Glomerular endothelial cell (primary cell): ENCODE measurements at places on chromosomes 5 and 9. TPM values are rescaled to one million over a fixed set of nuclear protein-coding genes. Genes with fewer than 3 reads are reported as not detected.
A peak's percentile ranks its signal among the peaks of the same experiment; 100 is the strongest.

DNA sequence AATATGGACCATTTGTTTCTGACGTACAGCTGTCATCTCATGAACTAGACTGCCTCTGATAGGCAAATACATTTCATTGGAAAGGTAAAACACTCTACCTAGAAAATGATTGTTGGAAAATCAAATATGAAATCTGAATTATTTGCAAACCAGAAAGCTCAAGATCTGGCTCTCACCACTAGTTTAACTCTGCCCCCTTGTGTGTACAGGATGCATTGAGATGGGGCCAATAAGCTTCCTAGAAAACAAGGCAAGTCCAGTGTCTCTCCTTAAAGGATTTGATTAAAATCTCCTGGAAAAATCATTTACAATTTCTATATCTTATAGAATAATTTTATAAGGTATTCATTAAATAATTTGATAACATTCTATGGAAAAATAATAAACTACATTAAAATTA lies 311.9 kb upstream of the ANKH start:
- DNase-seq, result no peak

- DNase-seq, result no peak
Observed at GRCh38 chr9:89493671-89494070, 4.2 kb downstream of the SEMA4D start.

- DNase-seq, result no peak
Observed at GRCh38 chr5:1180841-1181271, 20.5 kb upstream of the SLC6A19 start.

- no peak for DNase-seq
Observed at GRCh38 chr5:105350486-105351140, 1788.0 kb upstream of the NUDT12 start.

- DNase-seq, result no peak
Observed at GRCh38 chr5:16952968-16953671, 17.0 kb upstream of the MYO10 start.

The PCDHB16 gene
- total RNA-seq, result 0.05 and 1.1 TPM in 2 replicates

GRCh38 chr5:122702524-122702875 lies 72.4 kb upstream of the SNX2 start:
- no peak for DNase-seq

DNA sequence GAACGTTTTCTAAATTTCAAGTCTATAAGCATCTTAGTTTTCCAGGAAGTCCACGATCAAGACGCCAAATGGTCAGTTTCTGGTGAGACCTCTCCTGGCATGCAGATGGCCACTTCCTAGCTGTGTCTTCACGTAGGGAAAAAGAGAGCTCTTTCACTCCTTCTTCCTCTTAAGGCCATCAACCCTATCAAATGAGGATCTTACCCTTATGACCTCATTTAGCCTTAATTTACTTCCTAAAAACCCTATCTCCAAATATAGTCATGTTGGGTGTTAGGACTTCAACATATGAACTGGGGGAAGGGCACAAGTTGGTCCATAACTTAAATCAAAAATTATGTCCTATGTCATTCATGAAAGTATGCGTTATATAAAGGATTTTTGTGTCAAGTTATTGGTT lies 229.5 kb downstream of the ARL15 start:
- DNase-seq, result no peak

The PCDHB8 gene
- total RNA-seq, result 0.34 and 0.88 TPM in 2 replicates

The THOC3 gene
- total RNA-seq, result 56.9 and 60.3 TPM in 2 replicates

The GRPEL2 gene
- total RNA-seq, result 16.6 and 51.3 TPM in 2 replicates

The UBAP2 gene
- 31.6 and 35.2 TPM in 2 replicates for total RNA-seq

GRCh38 chr5:134584662-134585061 lies 48.0 kb downstream of the SAR1B start:
- no peak for DNase-seq

GRCh38 chr5:80128141-80128540 lies 93.0 kb downstream of the THBS4 start:
- no peak for DNase-seq

DNA sequence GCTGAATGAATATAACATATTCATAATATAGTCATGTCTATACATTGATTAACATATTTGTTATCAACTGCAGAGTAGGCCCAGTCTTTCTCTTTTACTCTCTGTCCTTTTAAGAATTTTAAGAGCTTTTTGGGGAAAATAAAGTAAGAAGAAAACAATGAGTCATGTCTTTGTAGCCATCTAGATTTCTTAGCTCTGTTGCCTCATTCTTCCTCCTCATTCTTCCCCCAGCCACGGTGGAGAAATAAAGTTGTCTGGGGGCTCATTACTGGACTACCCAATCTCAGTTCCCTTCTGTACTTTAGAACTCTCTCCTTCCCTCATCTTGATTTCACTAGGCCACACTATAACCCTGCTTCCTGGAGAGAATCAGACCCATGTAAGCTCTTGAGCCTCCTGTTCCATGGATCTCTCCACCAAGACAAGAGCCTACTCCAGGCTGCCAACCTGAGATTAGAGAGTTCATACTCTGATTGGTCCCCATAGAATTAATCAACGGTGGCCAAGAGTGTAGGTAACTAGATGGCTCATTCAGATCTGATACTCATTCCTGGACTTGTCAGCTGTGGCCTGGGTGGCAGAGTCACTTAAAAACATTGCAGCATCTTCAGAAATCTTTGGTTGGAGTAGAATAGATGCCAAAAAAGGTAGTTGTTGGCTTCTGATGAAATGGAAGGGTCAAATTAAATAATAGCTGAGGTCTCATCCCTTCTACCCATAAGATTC lies 44.2 kb downstream of the ITGA1 start:
- no peak for DNase-seq

The NMUR2 gene
- 0.87 TPM in 1 of 2 replicates, not detected in the other for total RNA-seq

The EIF4E1B gene
- 0.06 TPM in 1 of 2 replicates, not detected in the other for total RNA-seq

DNA sequence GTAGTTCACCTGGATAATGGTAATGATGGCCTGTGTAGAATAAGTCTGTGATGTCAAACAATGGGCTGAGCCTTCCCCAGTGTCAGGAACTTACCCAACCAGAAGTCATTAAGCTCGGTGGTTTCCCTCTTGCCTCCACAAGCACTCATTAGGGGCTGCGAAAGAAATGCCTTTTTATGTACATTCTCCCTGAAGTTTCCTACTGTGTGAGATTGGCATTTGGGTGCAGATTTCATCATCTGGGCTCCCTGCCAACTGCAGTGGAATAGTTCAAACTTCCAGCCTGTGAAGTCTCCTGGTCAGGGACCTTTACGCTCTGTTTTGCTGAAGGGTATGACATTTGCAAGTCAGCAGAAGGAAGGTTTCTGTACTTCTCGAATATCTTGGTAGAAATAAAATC lies 41.6 kb upstream of the TMEM215 start:
- no peak for DNase-seq

The LCN1 gene
- total RNA-seq, result not detected in 2 replicates

The UHRF2 gene
- 46.5 and 65.6 TPM in 2 replicates for total RNA-seq

The SPINK5 gene
- 0.12 and 3.2 TPM in 2 replicates for total RNA-seq

The SOWAHA gene
- not detected in 2 replicates for total RNA-seq

The CLIC3 gene
- 0.29 and 2.3 TPM in 2 replicates for total RNA-seq

The TAS2R1 gene
- total RNA-seq, result not detected in 2 replicates

The FBP2 gene
- not detected in 2 replicates for total RNA-seq

The TUT7 gene
- 23.8 and 31.1 TPM in 2 replicates for total RNA-seq

- DNase-seq, result no peak
Observed at GRCh38 chr9:91071184-91071990, 269.8 kb downstream of the SYK start.

- no peak for DNase-seq
Observed at GRCh38 chr5:36502608-36503007, 103.8 kb upstream of the SLC1A3 start.

- no peak for DNase-seq
Observed at GRCh38 chr9:102518324-102518723, 476.8 kb upstream of the CYLC2 start.

DNA sequence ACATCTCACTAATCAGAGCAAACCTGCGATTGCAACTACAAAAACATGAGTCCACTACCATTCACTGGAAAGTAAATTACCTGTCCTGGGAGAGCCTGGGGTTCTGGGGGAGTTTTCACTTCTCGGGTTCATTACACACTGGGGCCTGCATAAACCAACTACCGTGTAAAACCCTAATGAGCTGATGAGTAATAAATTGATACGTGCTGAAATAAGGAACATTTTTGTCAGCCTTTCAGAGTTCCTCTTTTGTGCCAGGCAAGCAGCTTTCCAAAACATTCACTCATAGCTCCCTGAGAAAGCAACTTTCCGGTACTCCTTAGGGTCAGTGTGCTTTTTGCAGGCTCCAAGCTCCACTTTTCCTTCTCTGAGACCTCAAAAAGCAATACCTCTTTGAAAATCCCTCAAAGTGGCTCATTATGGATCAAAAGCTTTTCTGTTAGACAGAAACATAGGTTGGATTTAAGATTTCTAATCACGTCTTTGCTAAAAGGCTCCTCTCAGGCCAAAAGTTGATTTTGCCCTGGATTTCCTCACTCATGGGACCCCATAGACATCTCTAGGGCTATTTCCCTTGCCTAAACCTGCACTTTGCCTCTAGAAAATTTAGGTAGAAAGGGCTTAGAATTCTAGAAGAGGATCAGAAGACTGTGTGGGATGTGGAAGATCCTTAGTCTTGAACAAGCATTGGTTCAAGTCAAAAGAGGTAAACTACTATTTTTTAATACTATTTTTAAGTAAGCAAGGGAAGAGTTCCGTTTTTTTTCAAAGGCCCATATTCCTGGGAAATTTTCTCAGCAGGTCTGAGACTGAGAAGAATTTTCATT lies 74.8 kb downstream of the ST8SIA4 start:
- no peak for DNase-seq

The SPTLC1 gene
- 90.3 and 105 TPM in 2 replicates for total RNA-seq

GRCh38 chr5:55101556-55102276 lies 730 bp upstream of the GZMA start:
- no peak for DNase-seq

DNA sequence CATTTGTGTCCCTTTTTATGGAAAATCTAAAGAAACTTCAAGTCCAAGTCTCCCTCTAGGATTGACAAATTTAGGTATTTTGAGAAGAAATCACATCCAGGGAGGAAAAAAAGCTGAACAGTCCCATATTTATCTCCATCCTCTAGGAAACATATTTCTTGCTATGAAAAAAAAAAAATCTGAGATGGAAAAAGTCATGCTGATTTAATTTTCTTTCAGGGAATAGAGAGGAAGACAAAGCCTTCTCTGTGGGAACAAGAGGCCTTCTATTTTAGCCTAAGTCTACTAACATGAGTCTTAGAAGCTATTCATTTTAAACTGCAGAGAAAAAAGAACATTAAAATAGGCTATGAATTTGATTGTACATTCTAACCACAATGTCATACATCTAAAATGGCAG lies 63.1 kb upstream of the CDK5RAP2 start:
- DNase-seq, result no peak

GRCh38 chr9:101311758-101312420 lies 72.9 kb downstream of the BAAT start:
- peak; percentile 89 for DNase-seq

DNA sequence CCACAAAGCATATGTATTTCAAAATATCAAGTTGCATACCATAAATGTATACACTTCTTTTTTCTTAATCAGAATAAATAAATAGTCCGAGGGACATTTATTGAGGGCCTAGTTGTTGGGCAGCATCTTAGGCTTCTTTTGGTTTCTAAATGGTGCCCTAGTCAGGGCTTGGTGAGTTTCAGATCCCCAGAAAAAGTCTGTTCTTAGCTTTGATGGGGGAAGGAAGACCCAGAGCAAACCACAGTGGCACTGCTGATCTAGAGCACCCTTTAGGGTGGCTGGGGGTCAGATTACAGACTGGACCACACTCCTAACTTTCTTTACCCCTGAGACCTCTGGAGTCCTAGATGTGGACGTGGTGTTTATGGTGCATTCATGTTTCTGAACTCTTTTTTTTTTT lies 97.8 kb downstream of the C9orf152 start:
- DNase-seq, result no peak

The C5orf58 gene
- total RNA-seq, result not detected in 2 replicates

GRCh38 chr5:64971513-64971912 lies 202.8 kb downstream of the CWC27 start:
- no peak for DNase-seq

The IL33 gene
- 0.19 and 4.5 TPM in 2 replicates for total RNA-seq

DNA sequence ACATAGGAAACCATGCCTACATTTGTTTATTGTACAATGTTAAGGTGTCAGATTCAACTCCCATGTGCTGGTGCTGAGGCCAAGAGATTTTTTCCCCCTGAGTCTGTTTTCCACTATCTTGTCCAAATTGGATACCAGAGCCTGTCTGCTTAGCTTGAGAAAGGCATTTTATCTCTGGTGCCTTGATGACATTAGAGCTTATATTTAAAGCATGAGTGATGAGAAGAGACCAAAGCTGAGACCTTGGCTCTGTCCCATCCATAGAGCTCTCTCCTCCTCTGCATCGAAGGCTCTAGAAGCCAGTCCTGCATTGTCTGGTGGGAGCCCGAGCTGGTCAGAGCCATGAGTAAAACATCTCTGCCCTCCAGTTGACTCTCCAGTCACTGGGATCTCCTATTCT lies 10.4 kb upstream of the PPP2CA start:
- DNase-seq, result no peak

GRCh38 chr9:84339962-84340361 lies 596 bp downstream of the SLC28A3 start:
- DNase-seq, result no peak

The F12 gene
- 0.53 and 4.3 TPM in 2 replicates for total RNA-seq

GRCh38 chr5:56801256-56801655 lies 14.1 kb upstream of the MAP3K1 start:
- DNase-seq, result no peak

The ADAMTSL2 gene
- total RNA-seq, result 0.05 TPM in 1 of 2 replicates, not detected in the other

GRCh38 chr9:93134740-93135444 lies 841 bp upstream of the NINJ1 start:
- no peak for DNase-seq

DNA sequence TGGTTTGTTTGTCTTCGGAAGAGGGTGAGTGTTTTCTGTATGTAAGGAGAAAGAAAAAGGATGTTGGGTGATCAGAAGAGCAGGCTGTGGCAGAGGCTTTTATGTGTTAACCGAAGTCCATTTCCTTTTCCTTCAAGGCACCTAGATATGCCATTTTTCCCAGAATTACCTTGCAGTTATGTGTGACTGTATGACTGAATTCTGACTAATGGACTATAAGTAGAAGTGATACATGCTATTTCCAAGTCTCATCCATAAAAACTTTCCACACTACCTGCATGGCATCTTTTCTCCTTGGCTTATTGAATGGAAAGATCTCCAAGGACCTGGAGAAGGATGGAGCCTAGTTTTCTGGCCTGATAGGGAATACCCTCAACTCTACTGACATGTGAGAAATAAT lies 10.6 kb upstream of the NDUFS4 start:
- DNase-seq, result no peak

The BHMT gene
- not detected in 2 replicates for total RNA-seq

The PFN3 gene
- total RNA-seq, result not detected in 2 replicates

DNA sequence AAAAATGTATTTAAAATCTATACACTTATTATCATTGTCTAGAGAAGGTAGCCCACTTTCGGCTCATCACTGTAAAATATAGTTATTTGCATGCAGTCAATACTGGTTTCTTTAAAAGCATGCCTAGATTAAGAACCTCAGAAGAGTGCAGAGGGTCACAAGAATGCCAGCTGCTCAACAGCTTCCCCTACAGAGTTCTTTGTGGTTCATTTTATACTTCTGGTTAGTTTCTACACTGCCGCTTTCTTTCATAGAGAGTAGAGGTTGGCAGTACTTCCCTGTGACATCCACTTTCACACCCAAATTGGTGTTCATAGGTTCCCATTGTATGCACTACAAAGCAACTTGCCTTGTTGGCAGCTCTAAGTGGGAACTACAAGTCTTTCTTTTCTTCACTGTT lies 137.3 kb downstream of the KIAA0825 start:
- no peak for DNase-seq

The RACK1 gene
- 2,136 and 2,867 TPM in 2 replicates for total RNA-seq
